A172 (cell line): ENCODE measurements at places on chromosomes 5 and 9. TPM values are rescaled to one million over a fixed set of nuclear protein-coding genes. Genes with fewer than 3 reads are reported as not detected.

DNA sequence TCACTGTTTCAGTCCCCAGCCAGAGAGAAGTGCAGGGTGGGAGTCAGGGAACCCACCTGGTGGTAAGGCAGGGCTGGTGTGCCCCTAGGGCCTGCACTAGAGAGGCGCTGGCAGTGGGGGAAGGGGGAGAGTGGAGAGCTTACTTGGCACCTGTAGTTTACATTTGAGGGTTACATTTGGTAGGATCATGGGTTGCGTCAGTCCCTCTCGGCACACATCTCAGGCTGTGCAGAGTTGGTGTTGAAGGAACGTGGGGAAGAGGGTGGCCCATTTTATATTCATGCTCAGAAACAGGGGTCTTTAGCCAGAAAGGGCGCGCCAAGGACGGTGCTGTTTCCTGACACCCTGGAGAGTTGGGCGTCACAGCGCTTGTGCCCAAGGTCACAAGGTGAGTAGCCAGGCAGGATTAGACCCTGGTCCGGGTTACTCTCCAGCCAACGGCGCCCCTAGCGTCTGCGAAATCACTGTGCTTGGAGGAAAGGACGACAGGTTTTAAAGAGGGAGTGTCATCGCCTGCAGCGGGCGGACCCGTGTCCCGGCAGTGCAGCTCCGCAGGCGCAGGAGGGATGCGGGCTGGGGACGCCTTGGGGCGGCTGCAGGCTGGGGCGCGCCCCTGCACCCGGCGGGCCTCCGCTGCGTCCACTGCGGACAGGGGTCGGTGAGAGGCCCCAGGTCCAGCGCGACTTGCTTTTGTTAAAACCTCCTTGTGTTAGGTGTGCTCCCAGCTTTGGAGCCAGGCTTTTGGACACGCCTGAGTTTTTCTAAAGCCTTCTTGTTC, 272.6 kb downstream of the FANCC start:
- no peak for DNase-seq

GRCh38 chr9:78371981-78372380, 75.1 kb downstream of the PSAT1 start:
- DNase-seq = no peak

GRCh38 chr5:61949054-61949678, 356.8 kb upstream of the KIF2A start:
- DNase-seq = no peak

DNA sequence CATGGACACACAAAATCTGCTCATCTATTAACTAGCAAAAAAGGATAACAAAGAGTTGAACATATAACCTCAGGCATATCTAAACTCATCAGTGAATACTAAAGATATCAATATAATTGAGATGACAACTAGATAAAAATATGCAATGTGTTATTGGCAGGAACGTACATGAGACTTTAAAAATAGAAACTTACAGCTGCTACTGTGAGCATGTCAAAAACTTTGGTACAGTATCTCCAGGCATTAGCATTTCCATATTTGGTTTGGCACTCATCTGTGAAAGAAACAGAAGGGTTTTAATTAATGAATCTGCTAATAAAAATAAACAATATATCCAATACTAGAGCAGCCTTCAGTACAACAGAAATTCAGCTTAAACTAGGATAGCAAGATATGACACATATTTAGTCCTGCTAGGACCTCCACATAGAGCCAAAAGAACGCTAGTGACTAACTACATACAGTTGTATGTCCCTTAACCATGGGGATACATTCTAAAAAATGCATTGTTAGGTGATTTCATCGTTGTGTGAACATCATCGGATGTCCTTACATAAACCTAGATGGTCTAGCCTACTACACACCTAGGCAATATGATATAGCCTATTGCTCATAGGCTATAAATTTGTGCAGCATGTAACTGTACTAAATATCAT, 10.5 kb upstream of the SCAI start:
- no peak for DNase-seq

DNA sequence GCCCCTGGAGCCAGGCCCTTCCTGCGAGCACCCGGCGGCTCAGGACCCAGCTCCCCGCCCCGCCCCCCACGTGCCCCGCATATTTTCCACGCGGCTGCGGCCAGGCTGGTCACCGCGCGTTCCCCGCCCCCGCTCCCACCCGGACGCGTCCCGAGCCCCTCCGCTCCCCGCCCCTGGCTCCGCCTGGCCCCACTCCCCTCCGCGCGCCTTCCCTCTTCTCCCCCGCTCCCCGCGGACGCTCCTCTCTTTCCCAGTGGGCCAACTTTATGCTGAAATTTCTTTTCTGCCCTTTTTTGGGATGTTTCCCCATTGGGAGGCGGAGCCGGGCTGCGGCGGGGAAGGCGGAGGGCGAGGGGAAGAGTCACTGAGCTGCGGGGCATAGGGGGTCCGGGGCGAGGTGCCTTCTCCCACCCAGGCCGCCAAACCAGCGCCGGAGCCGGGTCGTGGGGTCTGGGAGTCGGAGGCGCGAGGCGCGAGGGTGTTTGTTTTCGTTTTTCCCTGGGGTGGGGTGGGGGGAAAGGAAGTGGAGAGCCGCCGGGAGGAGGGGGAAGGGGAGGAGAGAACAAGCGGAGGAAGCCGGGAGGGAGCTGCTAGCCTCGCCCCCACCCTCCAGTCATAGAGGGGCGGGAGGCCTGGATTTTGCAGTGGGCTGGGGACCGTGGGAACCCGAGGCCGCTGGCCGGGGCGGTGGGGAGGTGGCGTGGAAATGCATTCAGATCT, 1.0 kb upstream of the TPM2 start:
- DNase-seq = peak; percentile 61

SOHLH1 gene
- not detected in 2 replicates for total RNA-seq

DNA sequence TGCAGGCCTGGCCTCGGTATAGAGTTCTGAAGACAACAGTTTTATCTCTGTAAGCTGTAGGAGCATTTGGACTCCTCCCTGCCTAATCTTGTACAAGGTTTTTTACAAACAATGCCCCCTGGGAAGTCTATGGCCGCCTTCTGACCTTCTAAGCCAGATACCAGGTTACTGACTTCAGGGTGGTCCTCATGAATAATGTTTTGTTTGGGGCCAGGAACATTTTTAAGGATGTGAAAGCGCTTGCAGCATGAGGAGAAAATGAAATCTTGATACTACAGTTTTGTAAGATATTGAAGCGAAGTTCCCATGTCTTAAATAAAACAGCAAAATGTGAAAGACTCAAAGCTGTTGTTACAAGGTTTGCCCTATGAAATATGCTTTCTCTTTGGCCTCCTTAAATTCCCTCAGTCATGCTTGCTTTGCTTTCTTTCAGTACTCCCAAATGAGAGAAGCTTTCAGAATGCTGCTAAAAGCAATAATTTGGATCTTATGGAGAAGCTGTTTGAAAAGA, 5.2 kb downstream of the ANKDD1B start:
- no peak for DNase-seq

OBP2B gene
- total RNA-seq = not detected in 2 replicates

GRCh38 chr9:106707291-106707690, 155.7 kb upstream of the ZNF462 start:
- DNase-seq = no peak

PCDHGC5 gene
- 1.1 and 3.7 TPM in 2 replicates for total RNA-seq

NIPAL4 gene
- total RNA-seq = 1.2 and 1.5 TPM in 2 replicates

DNA sequence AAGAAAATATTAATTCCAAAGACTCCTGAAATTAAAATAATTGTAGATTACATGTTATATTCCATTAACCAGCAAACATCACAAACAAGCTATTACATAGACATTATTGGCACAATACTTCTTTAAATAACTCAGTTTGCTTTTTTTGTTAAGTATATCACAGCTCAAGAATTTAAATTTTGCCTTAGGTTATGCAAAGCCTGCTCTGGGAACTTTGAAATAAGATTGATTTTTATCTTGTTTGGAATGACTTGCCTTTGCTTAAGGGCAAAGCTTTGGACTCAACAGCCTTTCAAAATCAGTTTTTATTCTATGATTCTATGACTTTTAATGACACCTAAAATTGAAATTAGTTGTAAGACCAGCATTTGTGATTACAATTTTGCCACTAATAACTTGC, 78.2 kb downstream of the ALDH7A1 start:
- no peak for DNase-seq

GRCh38 chr5:84184857-84185256, 199.8 kb downstream of the EDIL3 start:
- no peak for DNase-seq

C5orf47 gene
- not detected in 2 replicates for total RNA-seq

GRCh38 chr5:150542933-150543445, 35.1 kb downstream of the NDST1 start:
- DNase-seq = no peak

DDX4 gene
- not detected in 2 replicates for total RNA-seq

GRCh38 chr9:110911659-110912418, 126.4 kb downstream of the LPAR1 start:
- DNase-seq = no peak

GRCh38 chr9:12849486-12850003, 74.7 kb downstream of the LURAP1L start:
- no peak for DNase-seq

DNA sequence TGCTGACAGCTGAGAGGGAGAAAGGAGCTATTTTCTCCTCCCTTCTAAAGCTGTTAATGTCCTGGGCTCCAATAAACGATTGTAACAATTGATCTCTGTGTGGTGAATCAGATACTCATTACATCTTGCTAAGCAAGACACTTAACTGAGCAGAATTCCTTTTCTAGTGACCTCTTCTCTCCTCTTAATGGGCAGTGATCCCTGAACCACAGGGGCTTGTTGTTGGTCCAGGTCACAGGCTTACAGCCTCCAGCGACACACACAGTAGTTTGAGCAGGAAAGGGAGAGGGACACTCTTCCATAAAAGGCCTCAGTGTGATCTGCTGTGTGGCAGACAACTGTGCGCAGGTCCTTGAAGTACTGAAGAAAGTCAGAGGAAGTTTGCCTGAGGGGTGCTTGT, 58.5 kb upstream of the MYO10 start:
- DNase-seq = no peak

GDA gene
- total RNA-seq = not detected in 2 replicates

GRCh38 chr5:124154714-124155113, 591.7 kb downstream of the ZNF608 start:
- peak; percentile 10 for DNase-seq

GRCh38 chr9:87285183-87285850, 212.3 kb upstream of the DAPK1 start:
- DNase-seq = no peak

DNA sequence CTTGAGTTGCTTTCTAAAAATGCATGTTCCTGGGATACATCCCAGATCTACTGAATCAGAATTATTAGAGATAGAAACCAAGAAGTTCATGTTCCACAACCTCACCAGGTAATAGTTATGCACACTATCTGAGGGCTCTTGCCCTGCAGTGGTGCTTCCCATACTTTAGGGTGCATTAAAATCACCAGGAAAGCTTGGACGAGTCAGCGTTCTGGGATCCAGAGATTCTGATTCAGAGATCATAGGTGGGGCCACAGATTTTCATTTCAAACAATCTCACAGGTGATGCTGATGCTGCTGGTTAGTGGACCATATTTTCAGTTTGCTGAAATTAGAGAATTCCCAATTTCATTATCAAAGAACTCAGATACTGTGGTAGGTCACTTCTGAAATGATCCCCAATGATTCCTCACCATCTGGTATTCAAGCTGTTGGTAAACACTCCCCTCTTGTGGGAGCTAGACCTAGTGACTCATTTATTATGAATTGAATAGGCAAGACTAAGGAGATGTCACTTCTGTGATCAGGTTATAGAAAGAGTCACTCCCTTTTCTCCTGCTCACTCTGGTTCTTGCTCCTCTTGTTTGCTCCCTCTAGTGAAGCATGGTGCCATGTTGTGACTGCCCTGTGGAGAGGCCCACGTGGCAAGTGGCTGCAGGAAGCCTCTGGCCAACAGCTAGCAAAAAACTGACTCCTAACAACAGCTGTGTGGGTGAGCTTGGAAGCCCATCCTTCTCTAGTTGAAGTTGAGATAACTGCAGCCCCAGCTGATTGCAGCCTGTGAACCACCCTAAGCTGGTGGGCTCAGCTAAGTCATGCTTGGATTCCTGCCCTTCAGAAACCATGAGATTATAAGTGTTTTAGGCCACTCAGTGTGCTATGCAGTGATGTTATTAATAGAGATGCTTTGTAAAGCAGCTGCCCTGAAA, 59.8 kb downstream of the SH3TC2 start:
- peak; percentile 78 for DNase-seq

- DNase-seq = peak; percentile 11
Measured at GRCh38 chr5:120684213-120684612, 220.1 kb downstream of the PRR16 start.

- no peak for DNase-seq
Measured at GRCh38 chr9:34097865-34098264, 28.6 kb downstream of the DCAF12 start.

DNA sequence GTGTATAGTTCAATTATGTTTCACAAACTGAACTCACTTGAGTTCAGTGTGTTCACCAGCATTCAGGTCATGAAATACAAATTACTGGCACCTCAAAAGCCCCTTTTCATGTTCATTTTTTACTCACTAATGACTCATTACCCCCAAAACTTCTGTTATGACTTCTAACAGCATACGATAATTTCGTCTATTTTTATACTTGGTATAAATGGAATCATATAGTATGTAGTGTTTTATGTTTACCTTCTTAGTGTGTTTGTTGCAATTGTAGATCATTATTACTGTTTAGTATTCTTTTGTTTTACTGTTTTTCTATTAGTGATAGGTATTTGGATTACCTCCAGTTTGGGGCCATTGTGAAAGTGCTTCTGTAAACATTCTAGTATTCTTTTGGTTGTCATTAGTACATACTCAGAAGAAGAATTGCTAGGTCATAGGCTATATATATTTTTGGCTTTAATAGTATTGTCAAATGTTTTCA, 33.4 kb downstream of the DDX4 start:
- DNase-seq = no peak

DIAPH1 gene
- 28.2 and 32.9 TPM in 2 replicates for total RNA-seq

GRCh38 chr5:40571729-40572128, 108.0 kb upstream of the PTGER4 start:
- no peak for DNase-seq

- no peak for DNase-seq
Measured at GRCh38 chr9:105360344-105360743, 87.5 kb upstream of the FSD1L start.

PCDHGA2 gene
- 0.57 and 1.1 TPM in 2 replicates for total RNA-seq

DNA sequence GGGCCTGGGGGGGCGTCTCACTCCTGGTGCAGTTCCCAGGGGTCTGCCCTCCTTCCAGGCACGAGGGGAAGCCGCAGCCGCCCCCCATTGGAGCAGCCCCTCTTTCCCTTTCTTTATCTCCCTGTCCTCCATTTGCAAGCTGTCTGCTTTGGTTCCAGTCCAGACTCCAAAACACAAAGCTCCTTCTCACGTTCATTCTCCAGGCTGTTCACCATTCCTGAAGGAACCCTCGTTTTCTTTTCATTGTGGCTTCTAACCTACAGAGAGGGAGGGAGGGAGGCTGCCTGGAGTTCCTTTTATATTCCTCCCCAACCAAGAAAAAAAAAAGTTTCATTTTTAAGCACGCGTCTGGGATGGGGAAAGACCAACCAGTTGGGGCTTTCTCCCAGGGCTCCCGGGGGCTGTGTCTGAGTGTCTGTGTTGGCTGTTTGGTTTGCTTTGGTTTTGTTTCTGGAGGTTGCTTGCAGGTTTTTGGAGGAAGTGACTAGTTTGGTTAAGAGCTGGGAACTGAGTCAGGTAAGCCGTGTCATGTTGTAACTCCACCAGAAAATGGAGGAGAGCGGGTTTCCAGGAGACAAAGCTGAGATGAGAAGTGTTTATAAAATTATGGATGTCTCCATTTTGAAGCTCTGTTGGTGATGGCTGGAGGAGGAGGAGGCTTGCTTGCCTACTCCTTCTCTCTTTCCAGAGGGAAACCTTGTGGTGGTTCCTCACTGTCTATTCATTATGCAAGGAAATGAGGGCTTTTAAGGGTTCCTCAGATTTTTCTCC, 1.6 kb downstream of the ZNF462 start:
- DNase-seq = peak; percentile 42

- peak; percentile 81 for DNase-seq
Measured at GRCh38 chr5:128632264-128632663, 94.2 kb upstream of the FBN2 start.
